ENCODE measurements at places on chromosomes 1 and 21.

DNA sequence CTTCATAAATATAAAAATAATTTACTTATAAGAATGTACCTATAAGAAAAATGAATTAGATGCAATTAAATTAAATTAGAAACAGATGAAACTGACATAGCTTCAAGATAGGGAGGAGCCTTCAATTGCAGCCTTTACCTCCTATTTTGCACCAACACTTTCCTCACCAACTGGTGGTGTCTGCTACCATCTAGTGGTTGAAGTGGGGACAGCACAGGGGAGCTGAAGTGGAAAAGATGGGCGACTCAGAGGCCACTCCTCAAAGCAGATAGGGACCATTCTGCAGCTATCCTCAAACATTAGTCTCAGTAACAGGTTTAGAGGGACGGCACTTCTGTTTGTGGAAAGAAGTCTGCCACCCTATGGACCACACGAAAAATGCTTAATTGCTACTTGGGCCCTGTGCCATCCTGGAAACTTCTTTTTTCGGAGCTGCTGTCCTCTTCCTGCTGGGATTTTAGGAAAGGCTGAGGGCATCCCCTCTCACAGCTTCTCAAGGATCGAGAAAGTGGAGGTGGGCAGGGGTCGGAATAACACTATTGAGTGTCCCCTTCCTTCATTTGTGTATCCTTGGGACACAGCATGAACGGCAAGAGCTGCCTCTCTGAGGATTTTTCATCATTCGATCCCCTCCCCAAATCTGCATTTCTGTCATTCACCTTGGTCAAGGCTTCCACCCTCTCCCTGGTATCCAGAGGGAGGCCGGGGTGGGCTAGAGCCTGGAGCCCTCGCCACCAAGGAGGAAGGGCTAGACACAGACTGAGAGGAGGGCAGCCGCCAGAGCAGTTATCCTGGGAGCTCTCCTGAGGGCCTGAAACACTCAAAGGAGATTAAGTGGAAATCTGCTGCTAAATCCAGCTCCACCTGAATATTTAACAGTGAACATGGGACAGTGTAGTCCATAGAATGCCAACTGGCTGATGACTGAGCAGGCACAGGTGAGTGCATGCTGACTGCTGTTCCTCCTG, 9.6 kb downstream of the PROK1 start:
- no peak overlapping the region for H3K4me3 ChIP-seq

- H3K4me1 ChIP-seq = no peaks in the 10 kb centered on the region
- H3K27ac ChIP-seq = no peak overlapping the region
- H3K4me3 ChIP-seq = no peak overlapping the region
Observed at GRCh38 chr21:17402937-17403336, 109.9 kb upstream of the CXADR start.

GRCh38 chr1:208461680-208462079, 217.5 kb upstream of the PLXNA2 start:
- no peaks in the 10 kb centered on the region for H3K27me3 ChIP-seq
- H3K27ac ChIP-seq = no peak overlapping the region
- no peak overlapping the region for H3K4me3 ChIP-seq
- no peak for DNase-seq
- H3K4me1 ChIP-seq = no peaks in the 10 kb centered on the region

DNA sequence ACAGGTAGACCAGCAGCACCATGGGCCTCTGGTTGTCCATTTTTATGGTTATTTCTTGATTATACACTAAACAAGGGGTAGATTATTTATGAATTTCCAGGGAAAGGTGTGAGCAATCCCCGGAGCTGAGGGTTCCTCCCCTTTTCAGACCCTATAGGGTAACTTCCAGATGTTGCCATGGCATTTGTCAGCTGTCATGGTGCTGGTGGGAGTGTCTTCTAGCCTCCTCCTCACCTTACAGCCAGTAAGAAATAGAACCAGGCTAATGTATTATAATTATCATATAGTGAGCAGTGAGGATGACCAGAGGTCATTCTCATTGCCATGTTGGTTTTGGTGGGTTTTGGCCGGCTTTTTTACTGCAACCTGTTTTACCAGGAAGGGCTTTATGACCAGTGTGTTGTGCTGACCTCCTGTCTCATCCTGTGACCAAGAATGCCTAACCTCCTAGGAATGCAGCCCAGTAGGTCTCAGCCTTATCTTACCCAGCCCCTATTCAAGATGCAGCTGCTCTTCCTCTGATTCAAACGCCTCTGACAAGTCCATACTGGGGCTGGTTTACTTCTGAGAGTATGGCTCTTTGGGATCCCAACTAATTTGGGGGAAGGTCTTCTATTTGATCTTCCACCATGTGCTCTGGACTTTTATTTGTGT, 13.5 kb upstream of the TINAGL1 start:
- H3K36me3 ChIP-seq = no peaks in the 10 kb centered on the region
- H3K27ac ChIP-seq = no peak overlapping the region
- no peak for DNase-seq
- H3K4me3 ChIP-seq = no peak overlapping the region

- peak overlapping the region; percentile 27 for H3K4me3 ChIP-seq
- no peaks in the 10 kb centered on the region for H3K27me3 ChIP-seq
- peak overlapping the region; percentile 48 for H3K27ac ChIP-seq
- no peaks in the 10 kb centered on the region for H3K4me1 ChIP-seq
Observed at GRCh38 chr1:99110140-99111041, 105.7 kb upstream of the PLPPR5 start.

DNA sequence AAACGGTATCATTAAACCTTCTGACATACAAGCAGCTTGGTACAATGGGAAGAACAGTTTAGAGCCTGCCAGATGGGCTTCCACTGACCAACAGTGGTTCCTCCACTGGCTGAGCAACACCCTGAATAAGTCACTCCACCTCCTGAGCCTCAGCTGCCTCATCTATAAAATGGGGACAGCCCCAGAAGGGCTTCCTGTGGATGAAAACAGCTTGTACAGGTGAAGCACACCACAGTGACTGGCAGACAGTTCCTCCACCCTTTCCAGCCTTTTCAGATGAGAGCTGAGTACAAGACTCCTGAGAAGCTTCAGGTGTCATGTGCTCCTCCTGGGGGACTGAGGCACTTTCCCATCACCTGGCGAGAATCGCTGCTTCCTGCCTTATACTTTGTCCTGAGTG, 2.1 kb downstream of the CAPZB start:
- H3K27me3 ChIP-seq = no peaks in the 10 kb centered on the region
- peaks cover 6% of the 10 kb centered on the region for H3K36me3 ChIP-seq
- no peak overlapping the region for H3K27ac ChIP-seq
- no peak for DNase-seq
- H3K4me3 ChIP-seq = no peak overlapping the region

DNA sequence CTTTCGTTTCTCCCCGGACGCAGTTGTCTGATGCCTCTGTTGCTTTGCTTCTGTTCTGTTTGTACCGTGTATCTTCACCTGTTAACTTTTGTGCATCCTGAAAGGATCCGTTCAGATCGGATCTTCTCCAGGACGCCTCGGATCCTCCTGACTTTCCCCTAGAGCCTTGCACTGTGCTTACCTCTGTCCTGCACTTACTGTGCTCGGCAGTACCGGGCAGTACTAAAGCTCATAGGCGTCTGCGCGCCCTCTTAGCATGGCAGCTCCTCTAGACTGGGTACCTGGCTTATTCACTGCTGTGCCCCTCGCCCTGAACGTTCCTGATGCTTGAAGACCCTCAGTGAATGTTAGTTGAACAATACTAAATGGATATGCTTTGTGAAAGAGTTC, 934 bp downstream of the SCP2 start:
- H3K27ac ChIP-seq = peak overlapping the region; percentile 88
- no peak for DNase-seq
- no peaks in the 10 kb centered on the region for H3K27me3 ChIP-seq
- peaks cover 38% of the 10 kb centered on the region for H3K4me1 ChIP-seq

DNA sequence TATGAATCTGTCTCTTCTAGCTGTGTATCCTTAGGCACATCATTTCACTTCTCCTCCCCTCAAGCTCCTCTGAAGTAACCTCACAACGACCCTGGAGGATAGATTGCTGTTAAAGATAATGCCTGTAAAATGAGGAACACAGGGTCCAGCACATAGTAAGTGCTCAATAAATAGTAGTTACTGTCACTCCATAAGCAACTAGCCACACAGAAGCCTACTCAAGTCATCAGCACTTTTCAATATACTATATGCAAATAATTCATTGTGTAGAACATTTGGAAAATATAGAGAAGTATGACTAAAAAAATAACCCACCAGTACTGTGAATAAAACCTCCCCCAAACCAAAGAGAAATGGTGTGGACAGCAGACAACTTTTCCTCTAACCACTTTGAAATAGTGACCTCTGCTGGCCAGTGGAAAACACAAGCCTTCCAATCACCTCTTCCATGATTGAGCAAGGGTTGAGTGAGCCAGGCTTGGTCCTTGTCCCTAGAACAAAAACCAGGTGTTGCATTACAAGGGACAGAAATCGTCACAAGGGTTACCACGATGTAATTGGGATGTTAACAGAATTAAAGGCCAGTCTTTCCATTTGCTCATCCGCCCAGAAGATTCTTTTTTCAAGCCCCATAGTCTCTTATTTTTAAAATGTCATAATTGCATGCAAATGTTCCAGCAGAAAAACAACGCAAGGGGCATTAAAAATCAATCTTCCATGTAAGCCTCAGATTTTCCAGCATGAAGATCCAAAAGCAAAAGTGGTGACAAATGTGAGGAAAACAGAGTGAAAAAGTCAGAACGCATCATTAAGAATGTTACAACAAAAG, 15.7 kb upstream of the GLIS1 start:
- H3K36me3 ChIP-seq = no peaks in the 10 kb centered on the region
- no peak overlapping the region for H3K27ac ChIP-seq
- no peaks in the 10 kb centered on the region for H3K4me1 ChIP-seq
- DNase-seq = no peak
- H3K27me3 ChIP-seq = no peaks in the 10 kb centered on the region

DNA sequence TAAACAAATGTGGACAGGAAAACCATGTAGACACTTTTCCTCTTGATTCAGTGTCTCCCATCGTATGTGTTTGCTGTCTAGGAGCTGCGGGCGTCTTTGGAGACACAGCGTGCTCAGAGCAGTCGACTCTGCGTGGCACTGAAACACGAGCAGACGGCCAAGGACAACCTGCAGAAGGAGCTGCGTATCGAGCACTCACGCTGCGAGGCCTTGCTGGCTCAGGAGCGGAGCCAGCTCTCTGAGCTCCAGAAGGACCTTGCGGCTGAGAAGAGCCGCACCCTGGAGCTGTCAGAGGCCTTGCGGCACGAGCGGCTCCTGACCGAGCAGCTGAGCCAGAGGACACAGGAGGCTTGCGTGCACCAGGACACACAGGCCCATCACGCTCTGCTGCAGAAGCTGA, 27.2 kb upstream of the DIP2A start:
- DNase-seq = no peak
- H3K4me1 ChIP-seq = no peaks in the 10 kb centered on the region
- H3K4me3 ChIP-seq = no peak overlapping the region

Measured in right lobe of liver (tissue), 6 donors.